ENCODE measurements at places on chromosomes 12 and 14.
A peak's percentile ranks its signal among the peaks of the same experiment; 100 is the strongest.

DNA sequence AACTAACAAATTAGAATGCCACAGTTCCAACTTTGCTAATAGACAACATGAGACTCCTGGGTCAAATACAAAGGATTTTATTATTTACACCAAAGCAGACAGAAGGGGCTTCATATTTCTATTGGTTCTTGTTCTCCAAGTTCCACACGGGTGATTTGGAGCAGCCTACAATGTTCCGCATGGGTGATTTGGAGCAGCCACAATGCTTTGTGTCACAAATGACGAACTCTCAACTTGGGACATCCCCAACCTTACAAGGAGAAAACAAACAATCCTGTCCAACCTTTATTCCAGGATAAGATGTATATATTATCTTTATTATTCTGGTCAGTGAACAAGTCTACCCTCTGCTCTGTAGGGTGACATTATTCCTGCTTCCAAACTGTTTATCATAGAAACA, 694.3 kb upstream of the MGAT4C start:
- no peak for DNase-seq

DNA sequence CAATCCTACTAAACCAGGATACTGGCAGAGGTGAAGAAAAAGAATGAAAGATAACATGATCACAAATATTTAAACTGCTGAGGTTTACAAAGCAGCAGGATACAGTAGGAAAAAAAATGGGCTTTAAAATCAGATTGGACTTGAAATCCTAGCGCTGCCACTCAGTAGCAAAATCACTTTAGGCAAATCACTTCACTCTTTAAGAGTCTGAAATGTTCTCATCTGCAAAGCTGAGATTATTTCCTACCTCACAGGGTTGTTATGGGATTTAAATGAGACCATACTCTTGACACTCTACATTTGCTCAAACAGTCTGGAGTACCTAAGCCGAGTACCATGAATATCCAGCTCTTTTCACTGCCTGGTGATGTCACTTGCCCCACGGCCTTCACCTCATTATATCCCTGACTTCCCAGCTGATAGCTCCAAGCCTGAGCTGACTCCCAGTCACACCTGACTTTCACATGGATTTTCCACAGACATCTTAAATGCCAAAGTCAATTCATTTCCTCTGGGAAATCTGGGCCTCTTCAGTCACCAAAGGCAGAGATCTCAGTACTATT, 60.2 kb downstream of the UBR7 start:
- no peak for DNase-seq

DNA sequence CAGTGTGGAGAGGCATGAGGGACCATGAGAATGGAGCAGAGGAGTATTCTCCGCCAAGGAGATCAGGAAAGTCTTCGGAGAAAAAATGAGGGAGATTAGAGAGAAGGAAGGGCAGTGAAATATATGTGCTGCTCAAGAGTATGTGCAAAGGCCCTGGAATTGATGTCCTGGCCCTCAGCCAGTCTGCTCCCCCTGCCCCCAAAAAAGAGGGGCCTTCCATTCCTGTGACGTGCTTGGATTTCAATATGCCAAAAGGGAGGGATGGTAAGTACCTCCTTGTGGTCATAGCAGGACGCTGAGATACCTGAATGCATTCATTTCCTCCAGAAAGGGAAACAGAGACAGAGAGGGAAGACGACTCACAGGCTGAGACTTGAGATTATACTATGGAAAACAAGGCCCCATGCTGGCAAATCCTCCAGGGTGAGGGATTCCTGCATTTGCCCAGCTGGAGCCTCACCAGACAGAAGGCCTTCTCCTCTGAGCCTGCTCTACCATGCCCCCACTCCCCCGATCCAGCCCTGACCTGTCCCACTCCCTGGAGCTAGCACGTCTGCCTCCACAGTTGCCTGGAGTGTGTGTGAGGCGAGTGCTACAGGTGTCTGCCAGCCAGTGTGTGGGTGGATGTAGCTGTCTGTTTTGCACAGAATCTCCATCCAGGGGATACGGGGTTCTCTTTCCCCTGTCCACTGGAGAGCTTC, 3.9 kb upstream of the RARG start:
- DNase-seq, result no peak

GRCh38 chr14:64725879-64726584, 21.8 kb downstream of the PLEKHG3 start:
- DNase-seq, result no peak

DNA sequence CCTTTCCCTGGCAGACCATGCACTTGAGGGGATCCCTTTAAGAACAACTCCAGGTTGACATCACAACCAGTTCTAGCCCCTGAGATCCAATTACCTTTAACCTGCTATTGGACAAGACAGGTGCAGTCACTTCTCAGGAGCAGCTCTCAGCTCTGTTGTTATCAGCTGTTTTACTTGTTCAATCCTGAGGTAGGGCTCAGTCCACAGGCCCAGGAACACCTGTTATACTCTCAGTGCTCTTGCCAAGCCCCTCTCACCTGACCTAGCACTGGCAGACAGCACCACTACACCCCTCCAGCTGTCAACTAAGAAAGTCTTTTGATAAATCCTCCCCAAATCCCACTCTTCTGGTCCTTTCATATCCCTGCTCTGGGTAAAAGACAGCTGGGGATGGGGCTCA, 163.9 kb upstream of the TMTC2 start:
- DNase-seq, result no peak

- DNase-seq, result peak; percentile 81
Observed at GRCh38 chr14:90495357-90496276, 98.8 kb downstream of the CALM1 start.

GRCh38 chr14:68607081-68607866, 185.6 kb downstream of the ZFP36L1 start:
- peak; percentile 69 for DNase-seq

DNA sequence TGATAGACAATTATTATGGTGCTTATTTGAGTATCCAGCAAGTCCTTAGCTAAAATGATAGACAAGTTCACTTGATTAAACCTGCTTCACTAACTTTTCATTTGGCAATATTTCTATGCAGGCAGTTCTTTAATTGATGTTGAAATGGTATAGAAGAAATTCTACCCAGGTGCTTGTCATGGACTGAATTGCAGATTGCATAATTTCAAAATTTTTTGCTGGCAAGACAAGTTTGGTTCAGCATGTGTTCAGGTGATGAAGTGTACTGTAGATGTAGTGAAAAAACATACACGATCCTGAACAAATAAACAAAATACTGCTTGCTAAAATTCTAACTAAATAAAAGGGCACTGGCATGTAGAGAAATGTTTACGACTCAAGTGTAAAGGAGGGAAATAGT, 189.0 kb downstream of the FOXA1 start:
- no peak for DNase-seq

- DNase-seq, result no peak
Observed at GRCh38 chr12:84315926-84316325, 596.7 kb downstream of the SLC6A15 start.

- DNase-seq, result no peak
Observed at GRCh38 chr14:76664790-76665189, 96.5 kb upstream of the VASH1 start.

DNA sequence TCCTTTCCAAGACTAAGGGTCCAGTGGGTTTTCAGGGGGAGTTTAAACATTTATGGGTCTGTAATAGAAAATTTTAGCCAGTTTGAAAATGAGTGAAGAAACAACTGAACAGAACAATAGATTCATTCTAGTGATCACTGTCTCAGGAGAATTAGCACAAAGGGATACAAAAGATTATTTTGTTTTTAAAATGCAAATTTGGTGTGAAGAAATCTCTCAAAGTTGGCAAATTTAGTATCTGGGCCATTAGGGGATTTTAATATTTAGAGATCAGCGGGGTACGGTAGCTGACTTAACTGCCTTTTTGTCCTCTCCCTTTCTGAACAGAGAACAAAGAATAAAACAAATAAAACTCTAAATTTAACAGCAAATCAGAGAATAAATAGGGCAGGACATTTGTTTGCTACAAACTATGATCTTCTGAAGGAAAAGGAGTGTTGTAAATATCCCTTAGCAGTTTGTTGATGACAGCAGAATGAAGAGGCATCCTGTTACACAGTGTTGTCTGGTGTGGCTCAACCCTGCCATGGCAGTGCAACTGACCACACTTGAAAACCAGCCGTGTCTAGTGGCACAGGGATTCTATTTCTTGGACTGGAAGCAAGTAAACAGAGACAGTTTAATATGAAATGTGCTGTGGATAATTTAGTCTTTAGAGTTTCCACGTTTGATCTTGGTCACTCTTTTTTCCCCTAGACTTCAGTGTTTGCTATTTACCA, 46.3 kb upstream of the LRTM2 start:
- no peak for DNase-seq

DNA sequence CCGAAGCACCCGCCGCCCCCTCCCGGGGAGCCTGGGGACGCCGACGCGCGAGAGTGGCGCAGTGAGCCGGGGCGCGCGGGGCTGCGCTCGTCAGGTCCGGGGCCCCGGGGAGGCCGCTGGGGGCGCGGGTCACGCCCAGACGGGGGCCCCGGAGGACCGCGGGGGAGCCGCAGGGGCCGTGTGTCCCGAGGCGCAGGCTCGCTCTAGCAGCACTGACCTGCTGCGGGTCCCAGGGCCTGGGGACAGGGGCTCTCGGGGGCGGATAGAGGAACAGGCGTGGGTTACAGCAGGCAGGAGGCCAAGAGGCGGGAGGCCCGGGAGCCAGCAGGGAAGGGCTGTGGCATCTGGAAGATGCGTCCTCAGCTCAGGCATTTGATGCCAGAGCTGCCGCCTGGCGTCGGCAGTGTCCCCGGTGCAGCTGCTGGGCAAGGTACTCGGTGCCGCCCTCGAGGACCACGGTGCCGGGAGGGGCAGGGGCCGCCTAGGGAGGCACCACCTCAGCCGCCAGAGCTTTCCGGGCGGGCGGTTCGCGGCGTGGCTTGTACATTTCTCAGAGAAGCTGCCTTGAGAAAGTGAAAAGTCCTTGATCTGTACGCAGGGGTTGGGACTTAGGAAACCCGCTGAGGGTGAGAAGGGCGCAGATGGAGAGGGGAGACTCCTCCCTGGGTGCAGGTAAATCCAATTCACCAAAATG, 1.2 kb downstream of the WNT5B start:
- DNase-seq, result peak; percentile 28

DNA sequence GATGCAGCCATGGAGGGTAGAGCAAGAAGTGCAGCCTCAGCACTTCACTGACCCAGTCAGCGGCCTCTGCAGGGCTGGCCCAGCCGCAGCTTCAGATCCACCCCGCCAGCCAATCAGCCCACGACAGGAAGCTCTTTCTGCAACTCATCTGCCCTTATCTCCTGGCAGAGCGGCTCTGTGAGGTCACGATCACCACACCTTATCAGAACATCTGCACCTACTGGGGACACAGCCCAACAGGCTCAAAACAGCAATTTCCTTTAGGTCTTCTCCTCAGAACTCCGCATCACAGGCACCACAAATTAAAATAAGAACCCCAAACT, 287.3 kb downstream of the BCL11B start:
- DNase-seq, result no peak

GRCh38 chr12:15931590-15932053, 20.5 kb downstream of the DERA start:
- no peak for DNase-seq

- DNase-seq, result no peak
Observed at GRCh38 chr12:112370199-112370598, 12.0 kb downstream of the HECTD4 start.

DNA sequence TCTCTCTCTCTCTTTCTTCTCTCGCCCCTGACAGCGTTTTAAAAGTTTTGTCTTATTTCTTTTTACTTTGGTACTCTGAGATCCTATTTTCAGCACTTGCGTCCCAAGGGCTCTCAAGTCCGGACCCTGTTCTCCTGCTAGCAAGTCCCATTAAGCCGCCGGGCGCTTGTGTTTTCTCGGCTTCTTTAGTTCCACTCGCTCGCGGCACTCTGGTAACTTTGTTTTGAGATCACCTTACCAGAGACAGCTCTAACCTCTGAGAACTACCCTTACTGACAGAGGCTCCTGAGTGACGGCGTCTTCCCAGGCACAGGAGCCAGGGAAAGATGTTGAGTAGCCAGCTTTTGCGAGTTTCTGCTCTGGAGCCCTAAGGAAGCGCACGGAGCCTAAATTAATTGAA, 2.7 kb upstream of the MYF5 start:
- DNase-seq, result no peak

DNA sequence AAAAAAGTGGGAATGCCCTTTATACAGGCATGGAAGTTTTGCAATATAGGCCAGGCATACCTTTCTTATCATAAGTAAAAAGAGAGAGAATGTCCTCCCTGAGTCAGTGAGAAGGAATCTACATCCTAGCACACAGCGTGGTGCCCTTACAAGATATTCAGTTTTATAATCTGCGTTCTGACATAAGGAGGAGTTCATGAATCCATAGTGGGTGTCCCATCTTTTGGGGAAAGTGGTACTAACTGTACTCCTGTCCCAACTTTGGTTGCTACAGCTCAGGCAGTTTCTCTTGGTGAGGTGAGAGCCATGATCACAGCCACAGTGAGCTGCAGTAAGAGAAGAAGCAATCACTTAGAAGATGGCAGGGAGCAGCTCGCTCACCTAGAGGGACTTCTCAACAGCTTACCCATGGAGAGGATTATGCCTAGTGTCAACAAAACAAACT, 332.9 kb downstream of the BCAT1 start:
- peak; percentile 86 for DNase-seq

DNA sequence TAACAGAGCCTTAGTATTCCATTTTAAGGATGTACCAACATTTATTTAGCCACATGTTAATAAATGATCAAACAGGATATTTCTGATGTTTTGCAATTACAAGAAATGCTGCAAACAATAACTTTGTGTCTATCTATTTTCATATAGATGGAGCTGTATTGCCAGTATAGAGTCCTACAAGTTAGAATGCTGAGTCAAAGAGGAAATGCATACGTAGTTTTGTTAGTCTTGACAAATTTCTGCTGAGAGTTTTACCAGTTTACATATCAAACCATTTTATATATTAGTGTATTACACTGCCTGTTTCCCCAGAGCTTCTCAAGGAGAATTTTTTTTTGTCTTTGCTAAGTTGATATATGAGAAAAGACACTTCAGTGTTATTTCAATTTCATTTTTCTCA, 541.7 kb downstream of the SLC16A7 start:
- no peak for DNase-seq
